ENCODE measurements at places on chromosomes 5 and 9.

DNA sequence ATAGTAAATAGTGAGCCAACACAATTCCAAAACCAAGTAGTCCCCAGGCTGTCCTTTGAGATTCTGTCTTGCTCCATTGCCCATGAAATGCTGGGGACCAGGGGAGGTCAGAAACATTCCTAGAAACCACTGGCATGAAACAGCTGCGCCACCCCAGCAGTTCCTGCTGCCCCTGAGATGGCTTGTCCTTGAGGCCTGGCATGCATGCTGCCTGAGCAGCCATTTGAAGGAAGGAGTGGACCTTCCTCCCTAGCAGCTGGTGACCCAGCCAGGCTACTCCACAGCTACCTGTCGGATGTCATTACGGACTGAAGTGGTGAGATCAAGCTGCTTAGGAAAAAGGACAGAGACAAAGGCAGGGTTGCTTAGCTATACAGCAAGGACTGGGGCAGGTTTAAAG is 260.6 kb downstream of the DENND1A start:
- DNase-seq = no peak

- no peak for DNase-seq
These were observed 7.0 kb downstream of the TGFBI start for GRCh38 chr5:136035837-136036236.

DNA sequence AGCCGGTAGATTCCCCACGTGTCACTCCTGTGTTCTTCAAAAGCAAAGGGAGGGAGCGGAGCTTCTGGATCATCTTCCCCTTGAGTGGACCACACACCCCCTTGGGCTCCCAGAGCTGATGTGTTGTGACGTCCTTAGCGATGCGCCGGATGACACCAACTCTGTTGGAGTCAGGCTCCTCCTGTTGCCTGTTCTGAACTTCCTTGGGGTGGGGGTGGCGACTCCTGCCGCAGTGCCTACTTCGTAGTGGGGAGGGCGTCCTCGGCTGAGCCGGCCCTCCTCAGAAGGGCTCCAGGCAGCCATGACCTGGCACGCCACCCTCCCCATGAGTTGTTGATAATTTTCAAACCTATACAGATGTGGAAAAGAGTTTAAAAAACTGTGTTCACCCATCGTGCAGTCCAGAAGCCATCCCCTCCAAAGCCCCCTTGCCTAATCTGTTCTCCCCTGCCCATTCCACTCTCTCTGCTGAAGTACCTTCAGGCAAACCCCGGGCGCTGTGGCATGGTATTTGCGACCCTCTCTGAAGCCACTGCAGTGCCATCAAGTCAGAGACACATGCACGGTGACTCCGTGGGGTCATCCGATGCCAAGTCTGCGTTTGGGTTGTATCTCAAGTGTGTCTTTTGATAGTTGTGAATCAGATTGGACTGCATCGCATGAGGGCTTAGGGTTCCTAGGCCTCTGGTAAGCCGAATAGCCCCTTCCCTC is 16.7 kb downstream of the EXOC3 start:
- no peak for DNase-seq

GRCh38 chr5:168413062-168413461 is 73.2 kb upstream of the RARS1 start:
- DNase-seq = no peak

GRCh38 chr9:38732885-38733284 is 13.0 kb upstream of the FAM240B start:
- DNase-seq = no peak

GRCh38 chr9:101087426-101087825 is 58.9 kb downstream of the PLPPR1 start:
- DNase-seq = no peak

GRCh38 chr9:13186091-13186490 is 93.4 kb downstream of the MPDZ start:
- DNase-seq = no peak

- DNase-seq = peak; percentile 82
These were observed at the start of gene NNT for GRCh38 chr5:43602461-43603343. TSS of gene NNT (plus strand) at chr5:43603180. CDS start at chr5:43609196, 6,016 bp downstream.

DNA sequence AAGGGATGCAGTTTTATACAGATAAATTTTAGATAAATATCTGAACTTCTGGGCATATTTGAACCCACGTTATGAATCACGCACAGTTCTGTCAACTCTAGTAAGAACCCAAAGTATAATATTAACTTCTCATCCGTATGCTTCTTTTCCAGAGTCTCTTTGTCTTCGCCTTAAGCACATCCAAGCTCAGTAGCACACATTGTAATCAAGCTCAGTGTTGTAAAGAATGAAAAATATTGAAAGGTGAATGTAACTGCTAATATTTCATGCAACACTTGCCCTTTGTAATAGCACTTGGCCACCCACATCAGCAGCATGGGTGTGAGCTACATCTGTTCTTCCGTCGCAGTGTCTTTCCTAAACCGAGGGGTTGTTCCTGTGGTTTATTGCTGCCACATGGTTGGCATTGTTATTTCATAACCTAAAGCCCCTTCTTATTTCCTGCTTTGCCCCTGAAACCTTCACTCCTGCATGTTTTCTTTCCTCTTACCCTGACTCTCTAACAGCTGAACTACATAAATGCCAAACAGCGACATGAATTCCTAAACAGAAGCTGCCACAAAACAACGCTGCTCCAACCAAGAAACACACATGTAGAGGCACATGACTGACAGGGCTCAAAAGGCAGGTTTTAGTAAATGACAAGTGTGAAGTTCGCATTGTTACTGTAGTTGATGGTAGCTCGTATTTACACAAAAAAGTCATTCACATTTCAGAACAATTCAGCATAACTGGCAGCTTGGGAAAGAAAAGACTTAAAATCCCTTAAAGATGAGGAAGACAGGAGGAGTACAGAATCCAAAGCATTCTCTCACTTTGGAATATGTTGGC is 190.1 kb upstream of the MEF2C start:
- DNase-seq = no peak

DNA sequence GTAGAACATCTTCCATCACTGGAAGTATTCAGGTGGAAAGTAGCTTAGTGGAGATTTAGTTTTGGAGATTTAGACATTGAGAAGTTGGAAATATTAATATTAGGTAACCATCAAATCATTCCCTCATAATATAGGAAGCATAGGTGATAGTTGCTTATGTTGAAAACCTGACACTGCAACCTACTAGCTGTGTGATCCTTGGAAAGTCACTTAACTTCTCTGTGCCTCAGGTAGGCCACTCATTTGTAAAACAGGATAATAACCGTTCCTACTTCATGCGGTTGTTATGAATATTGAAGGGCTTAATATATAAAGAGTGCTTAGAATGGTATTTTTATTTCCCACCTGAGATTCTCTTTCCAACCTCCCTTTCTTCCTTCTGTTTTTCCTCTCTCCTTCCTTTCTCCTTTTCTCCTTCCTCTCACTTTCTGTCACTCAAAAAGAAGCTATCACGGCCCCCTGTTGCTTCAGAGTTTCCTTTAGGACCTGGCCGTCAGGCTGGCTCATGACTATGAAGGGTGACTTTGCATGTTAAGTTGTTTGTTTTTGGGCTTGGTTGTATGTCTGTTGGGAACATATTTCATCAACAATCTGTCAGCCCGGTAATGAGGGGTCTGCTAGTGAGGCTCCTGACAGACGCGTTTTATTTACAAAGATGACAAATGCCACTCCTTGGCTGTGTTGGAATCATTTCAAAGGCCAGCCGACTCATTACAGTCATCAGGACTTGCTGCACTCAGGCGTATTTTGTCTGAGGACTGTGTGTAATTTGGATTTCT is 31.0 kb downstream of the DOCK2 start:
- DNase-seq = peak; percentile 85

Measured in SJSA1 (cell line).